Activated CD4-positive, alpha-beta T cell treated with anti-CD3 and anti-CD28 coated beads, Interleukin-2, amount 50 U/mL, for 1 hour (primary cell): ENCODE measurements at places on chromosomes 6 and 20.
A peak's percentile ranks its signal among the peaks of the same experiment; 100 is the strongest.

DNA sequence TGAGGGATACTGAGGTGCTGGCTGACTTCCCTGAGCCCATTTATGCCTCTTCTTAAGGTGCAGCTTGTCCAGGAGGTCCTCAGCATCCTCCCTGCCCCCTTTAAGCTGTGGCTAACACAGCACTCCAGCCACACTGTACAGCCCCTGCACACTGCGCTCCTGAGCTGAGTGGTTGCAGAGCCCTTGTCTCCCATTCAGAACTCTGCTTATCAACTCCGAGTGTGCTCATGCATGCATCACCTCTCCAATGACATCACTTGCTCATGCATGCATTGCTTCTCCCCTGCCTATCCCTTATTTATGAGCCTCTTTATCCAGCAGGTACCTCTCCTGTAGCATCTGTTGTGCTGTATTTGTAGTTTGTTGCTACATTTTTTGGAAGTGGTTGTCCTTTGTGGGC lies 124.6 kb downstream of the AIG1 start:
- DNase-seq = no peak

DNA sequence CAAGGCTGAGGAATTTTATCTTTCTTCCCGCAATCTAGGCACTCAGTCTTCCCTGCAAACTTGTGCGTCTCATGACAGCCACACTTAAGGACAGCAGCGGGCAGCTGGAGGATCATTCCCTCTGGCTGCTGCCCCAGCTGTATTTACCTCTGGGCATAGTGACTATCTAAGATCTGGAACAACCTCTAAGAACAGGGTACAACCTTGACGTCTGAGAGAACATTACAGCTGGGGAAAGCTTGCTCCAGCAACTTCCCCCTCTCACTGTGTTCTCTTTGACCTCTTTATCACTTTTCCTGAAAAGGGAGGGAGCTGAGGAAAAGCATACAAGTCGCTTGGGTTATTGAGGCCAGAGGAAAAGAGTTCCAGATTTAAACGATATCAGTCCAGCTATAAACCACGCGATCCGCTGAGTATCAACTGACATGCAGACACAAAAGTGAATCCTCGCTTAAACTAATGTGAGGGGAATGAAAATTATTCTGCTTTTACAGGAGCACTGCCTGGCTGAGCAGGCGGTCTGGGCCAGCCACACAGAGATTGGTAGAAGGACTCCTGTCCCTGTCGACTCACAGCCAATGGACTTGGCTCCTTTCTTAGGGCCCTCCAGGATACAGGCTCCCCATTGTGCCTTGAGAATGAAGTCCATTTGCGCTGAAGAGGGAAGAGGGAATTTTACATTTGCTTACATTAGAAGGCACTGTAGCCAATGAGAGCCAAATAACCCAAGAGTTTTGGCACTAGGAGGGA lies 153.3 kb downstream of the QRSL1 start:
- DNase-seq = no peak

DNA sequence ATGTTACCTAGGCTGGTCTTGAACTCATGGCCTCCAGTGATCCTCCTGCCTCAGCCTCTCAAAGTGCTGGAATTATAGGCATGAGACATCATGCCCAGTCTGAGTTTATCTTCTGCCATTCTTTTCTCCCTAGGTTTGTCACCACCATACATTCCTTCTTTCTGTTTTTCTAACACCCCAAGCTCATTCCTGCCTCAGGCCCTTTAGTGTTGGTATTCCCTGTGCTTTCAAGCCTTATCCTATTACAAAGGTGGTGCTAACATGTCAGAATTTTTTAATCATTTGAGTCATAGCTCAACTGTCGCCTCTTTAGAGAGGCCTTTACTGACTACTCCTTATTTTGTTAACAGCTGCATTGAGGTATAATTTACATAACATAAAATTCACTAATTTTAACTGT lies 221.1 kb upstream of the PRSS16 start:
- no peak for DNase-seq

DNA sequence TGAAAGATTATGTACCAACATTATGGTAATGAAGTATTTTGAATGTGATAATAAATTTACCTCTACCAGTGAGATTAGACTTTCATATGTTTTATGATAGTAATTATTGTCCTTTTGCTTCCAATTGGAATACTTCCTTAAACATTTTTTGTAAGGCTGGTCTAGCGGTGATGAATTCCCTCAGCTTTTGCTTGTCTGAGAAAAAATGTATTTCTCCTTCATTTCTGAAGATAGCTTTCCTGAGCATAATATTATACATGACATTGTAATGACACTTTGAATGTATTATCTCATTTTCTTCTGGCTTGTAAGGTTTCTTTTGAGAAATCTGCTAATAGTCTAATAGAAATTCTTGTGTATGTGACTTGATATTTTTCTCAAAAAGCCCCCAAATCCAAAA lies 18.6 kb upstream of the EDN1 start:
- DNase-seq = no peak

DNA sequence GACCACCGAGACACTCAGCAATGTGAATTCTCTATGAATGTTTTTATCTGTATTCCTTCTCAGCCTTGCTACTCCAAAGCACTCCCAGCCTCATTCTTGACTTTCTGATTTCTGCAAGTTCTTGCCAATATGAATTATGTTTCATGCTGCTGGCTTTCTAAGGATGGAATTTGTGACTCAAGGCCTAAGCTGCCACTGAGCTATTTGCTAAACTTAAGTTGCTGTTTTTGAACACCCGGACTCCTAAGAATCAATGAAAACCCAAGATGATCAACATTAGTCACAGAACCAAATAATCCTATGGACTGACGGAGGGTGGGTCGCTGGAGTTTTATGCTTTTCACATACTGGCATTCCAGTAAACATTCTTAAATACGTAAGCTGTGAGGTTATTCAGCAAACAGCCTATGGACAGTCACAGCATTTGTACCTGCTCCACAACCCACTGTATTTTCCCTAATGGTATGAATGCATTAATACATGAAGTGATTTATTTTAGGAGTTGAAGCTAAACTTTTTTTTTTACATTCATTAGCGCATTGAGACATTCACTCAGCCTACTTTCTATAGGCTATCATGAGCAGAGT lies 8.2 kb upstream of the PXDC1 start:
- DNase-seq = no peak

- peak; percentile 10 for DNase-seq
Observed at GRCh38 chr20:2379511-2380229, 1.0 kb upstream of the TGM6 start.

DNA sequence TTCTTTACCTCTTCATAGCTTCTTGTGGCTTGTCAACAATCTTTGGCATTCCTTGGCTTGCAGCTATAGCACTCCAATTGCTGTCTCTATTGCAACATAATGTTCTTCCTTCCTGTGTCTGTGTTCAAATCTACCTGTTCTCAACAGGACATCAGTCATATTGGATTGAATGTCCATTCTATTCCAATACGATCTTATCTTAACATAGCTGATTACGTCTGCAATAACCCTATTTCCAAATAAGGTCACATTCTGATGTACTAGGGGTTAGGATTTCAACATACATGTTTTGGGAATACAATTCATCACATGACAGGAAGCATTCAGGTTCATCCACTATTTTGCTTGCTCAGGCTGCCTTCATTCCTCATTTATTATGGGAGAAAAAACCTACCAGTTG lies 684.4 kb upstream of the CITED2 start:
- no peak for DNase-seq

DNA sequence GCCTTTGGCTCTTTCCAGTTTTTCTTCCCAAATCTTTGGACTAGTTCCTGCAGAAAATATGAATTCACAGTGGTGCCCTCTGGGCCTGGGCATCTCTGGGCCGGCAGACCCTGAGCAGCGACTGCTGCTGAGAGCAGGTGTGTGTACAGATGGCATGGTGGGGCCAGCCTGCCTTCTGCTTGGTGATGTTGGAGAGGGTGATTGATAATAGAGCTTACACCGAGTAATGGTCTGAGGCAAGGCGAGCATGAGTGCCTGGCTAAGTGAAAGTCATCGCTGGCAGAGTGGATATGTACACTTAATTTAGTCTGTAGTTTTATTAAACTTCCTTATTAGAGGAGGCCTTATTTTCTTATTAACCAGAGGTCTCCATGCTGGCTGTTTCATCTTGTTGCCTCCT lies 156.9 kb downstream of the CDKAL1 start:
- DNase-seq = no peak

- no peak for DNase-seq
Observed at GRCh38 chr6:163487606-163488005, 73.1 kb downstream of the QKI start.
